CD4-positive, alpha-beta T cell treated with Interleukin-21 for 1 hour (primary cell): ENCODE measurements at places on chromosomes 2 and 18.

- DNase-seq: no peak
Measured at GRCh38 chr2:238879621-238880377, 31.9 kb downstream of the TWIST2 start.

- DNase-seq: no peak
Measured at GRCh38 chr2:199370150-199370780, 87.5 kb downstream of the SATB2 start.

DNA sequence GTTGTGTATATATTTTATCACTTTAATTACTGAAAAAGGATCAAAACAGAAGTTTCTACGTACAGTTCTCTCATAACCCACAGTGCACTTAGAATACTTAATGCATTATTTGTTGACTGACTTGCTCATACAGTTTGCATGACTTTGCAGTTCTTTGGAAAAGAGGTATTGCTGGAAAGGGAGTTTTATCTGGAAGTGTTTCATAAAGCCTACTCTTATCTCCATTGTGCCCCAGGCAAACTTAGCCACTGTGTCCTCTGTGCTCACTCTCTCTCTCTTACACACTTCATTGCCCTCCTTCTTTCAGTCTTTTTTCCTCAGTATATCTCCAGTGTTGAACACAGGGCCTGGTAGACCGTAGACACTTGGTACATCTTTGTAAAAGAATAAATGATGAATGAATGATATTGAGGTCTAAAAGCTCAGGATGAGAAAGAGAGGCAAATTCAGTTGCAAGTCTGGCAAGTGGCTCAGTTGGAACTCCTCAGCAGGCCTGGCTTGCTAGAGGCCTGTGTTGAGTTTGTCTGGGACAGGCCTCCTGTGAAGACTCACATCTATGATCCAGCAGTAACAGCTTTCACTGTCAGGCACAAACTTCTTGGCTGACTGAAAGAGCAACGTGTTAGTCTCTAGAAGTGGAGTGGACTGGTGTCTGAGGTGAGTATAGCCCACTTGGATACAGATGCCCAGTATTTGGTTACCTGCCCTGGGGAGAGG lies 56.1 kb downstream of the SETBP1 start:
- DNase-seq: no peak

- no peak for DNase-seq
Measured at GRCh38 chr2:128472789-128473174, 154.1 kb upstream of the HS6ST1 start.

- DNase-seq: no peak
Measured at GRCh38 chr2:218187296-218188015, 20.7 kb upstream of the CXCR1 start.

- DNase-seq: no peak
Measured at GRCh38 chr2:27214941-27215340, 2.2 kb upstream of the CAD start.

GRCh38 chr2:79758749-79759282 lies 246.0 kb downstream of the CTNNA2 start:
- DNase-seq: no peak

GRCh38 chr2:241140445-241140840 lies 8.8 kb downstream of the PASK start:
- DNase-seq: no peak

DNA sequence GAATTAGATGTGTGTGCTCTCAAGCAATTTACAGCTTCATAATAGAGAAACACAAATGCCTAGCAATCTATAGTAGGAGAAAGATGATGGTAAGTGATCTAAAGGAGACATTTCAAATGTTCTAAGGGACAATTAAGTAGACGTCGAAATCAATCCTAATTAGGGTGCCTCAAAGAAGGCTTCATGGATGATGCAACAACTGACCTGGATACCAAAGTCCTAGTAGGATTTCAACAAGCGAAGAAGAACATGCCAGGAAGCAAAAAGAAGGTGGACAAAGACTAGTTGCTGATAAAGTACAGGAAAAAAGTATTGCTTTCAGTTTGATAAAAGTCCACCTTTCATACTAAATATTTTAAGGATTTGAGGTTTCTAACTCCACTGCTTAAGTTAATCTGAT lies 12.5 kb downstream of the FIGN start:
- no peak for DNase-seq

DNA sequence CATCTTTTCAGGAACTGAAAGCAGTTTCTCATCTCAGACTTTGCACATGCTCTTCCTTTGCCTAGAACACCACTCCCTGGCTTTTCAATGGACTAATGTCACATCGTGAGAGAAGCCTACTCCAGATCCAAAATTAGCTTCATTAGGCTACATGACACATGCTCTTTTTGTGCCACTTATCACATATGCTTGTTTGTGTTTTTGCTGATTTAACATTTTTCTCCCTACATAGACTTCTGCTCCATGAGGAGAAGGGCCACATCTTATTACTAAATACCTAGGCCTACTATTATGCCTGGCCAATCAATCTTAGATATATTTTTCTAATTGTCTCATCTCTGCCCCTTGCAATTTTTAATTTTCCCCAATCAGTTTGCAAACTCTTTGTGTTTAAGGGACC lies 186.4 kb upstream of the LHCGR start:
- no peak for DNase-seq

GRCh38 chr18:24674200-24674599 lies 213.8 kb downstream of the HRH4 start:
- no peak for DNase-seq

- DNase-seq: no peak
Measured at GRCh38 chr2:20145497-20146193, 79.3 kb downstream of the SDC1 start.

DNA sequence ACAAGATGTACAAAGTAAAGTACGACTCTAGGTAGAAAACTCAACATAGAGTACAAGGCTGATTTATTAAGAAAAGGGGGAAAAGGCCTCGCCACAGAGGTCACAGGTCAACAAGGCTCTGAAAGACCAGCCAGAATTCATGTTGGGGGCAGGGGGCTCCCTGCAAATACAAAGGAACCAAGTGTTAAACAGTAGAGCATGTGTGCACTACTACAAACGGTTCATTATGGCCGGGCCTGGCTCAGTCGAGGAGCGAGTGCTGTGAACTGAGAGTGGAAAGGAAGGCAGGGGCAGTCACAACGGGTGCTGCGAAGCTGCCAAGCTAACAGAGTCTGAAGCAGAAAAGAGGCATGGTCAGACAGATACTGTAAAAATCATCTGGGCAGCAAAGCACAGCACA lies 77.1 kb downstream of the MBOAT2 start:
- no peak for DNase-seq

- DNase-seq: no peak
Measured at GRCh38 chr18:22172120-22172582, 2.8 kb downstream of the GATA6 start.

- peak; percentile 57 for DNase-seq
Measured at GRCh38 chr2:222561817-222562645, 93.9 kb downstream of the FARSB start.

DNA sequence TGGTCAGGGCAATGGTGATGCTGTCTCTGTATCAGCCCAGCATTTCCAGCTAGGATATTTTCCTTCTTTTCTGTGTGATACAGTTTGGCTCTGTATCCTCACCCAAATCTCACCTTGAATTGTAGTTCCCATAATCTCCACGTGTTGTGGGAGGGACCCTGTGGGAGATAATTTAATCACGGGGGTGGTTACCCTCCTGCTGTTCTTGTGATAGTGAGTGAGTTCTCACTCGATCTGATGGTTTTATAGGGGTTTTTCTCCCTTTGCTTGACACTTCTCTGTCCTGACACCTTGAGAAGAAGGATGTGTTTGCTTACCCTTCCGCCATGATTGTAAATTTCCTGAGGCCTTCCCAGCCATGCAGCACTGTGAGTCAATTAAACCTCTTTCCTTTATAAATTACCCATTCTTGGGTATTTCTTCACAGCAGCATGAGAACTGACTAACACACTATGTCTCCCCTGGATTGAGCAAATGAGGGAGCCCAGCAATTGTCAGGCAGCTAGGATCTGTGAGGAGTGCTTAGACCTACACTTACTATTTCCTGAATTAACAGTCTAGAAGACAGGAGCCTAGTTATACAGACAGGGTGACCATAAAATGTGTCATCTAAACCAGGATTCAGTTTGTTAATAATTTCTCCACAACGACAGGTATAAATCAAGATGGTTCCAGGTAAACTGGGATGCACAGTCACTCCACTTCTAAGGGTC lies 6.0 kb downstream of the SCN2A start:
- no peak for DNase-seq

DNA sequence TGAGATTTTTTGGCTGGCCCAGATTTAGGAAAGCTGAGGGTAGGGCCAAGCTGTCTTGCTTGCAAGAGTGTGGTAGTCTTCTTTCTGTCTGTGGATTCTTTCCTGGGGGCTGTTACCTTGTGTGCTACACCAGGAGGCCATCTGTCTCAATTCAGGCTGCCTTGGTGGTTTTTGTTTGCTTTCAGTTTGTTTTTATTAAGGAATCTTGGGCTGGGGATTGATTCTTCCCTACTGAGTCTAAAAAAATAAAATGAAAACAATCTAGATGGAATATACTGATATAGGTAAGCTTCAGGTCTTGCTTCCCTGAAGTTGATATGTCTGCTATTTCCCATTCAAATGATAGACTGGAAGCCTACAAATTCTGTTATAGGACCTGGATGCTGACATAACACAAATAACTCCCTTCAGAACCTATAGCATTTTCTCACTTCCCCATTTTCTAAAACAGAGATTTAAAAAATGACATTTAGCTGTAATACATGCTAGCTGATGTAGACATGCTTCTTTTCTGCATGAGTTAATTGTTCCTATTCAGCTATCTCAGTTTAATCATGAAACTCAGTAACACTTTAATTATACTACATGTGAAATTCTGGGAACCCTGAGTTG lies 5.3 kb downstream of the LHCGR start:
- no peak for DNase-seq

- peak; percentile 14 for DNase-seq
Measured at GRCh38 chr2:73938718-73939352, 12.2 kb downstream of the DGUOK start.

DNA sequence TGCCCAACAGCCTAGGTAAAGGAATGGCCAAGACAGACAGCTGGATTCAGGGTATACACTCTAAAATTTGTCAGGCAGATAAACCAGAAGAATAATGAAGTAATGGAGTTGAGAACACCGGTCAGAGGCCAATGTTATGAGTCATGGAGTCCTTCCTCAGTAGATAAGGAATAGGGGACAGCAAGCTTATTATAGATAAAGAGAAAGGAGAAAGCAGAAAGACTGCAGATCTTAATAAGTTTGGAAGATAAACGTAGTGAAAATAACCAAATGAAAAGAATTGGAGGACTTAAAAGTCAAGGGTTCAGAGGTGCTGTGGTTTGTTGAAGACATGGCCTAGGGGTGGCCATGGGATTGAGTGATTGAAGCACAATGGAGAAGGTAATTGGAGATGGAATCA lies 63.5 kb upstream of the NFE2L2 start:
- no peak for DNase-seq

DNA sequence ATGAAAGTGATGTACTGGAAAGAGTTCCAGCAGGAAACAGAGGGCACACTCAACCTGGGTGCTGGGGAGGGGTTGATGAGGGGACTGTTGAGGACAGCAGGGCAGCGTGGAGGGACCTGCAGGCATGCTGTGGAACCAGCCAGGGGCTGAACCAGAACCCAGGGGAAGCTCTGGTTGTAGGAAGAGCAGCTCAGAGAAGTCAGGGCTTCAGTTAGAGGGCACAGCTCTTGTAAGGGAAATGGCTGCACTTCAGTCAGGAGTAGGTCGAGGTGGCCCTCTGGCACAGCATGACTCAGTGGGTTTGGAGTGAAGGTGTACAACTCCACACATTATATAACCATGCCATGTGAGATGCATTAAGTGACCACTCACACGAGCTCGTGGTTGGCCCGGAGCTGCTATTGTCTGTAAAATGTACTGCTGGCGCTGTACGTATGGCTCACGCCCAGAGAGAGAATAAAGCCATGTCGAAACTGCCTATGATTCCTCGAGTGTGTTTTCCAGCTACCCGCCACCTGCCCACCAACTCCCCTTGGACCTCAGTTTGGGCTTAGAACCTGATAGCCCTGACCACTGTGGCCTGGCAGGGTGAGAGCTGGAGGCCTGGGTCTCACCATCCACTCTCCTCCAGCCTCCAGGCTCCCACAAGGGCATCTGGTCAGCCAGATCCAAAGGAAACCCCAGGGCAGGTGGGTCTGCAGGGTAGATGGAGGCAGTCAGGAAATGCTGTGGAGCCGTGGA lies 136.5 kb upstream of the HS6ST1 start:
- DNase-seq: no peak

DNA sequence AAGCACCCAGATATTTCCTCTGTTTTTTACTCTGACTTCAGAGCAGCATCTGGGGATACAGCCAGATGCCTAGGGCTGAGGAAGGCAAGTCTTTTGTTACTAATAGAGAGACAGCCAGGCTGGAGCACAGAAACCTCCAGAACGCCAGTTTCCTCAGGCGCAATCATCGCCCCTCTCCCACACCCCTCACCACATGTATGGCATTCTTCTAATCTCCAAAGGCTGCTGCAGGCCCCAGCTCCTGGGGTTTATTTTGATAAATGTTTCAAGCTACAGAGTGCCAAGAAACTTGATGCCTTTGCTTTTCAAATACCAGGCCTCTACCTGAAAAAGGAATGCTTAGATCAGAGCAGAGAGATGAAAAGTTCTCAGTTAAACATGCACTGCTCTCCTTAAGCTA lies 283.6 kb downstream of the RBM43 start:
- no peak for DNase-seq

DNA sequence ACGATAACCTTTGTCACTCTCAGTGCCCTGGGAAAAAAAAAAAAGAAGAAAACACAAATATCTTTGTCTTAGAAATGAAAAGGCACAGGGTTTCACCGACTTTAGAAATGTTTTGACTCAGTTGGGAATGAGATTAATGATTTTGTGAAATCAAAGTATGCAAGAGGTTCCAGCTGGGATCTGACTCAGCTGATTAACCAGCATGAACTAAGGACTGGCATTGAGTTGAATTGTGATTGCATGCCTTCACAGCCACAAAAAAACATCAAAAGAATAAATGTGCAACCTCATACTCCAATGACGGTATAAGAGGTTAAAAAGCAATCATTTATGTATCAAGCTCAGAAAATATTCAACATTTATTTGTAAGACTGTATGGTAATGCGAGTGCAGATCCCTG lies 566.6 kb upstream of the DSEL start:
- DNase-seq: no peak

GRCh38 chr18:70461323-70462077 lies 172.7 kb downstream of the SOCS6 start:
- no peak for DNase-seq

GRCh38 chr2:9814129-9814868 lies 29.0 kb upstream of the TAF1B start:
- no peak for DNase-seq

GRCh38 chr2:112876971-112877361 lies 34.0 kb upstream of the IL37 start:
- no peak for DNase-seq

GRCh38 chr2:134738141-134738870 lies 19.5 kb upstream of the TMEM163 start:
- DNase-seq: no peak

DNA sequence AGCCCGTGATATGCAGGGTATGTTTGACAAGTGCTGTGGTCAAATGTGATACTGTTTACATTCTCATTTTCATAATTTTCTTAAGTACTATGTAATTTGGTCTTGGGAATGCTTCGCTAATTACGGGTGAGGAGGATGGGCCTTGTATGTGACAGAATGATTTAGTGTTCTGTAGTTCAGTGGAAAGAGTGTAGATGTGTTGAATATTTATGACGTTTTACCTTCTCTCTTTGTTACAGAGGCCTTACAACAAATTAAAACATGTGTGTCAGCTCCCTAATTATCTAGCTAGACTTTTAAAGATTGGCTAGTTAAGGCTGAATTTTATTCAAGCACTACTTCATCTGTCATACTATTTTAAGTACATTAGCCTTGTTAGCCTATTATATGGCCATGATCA lies 10.6 kb upstream of the CHRNA1 start:
- DNase-seq: no peak

- peak; percentile 66 for DNase-seq
Measured at GRCh38 chr2:102449370-102449974, 23.6 kb upstream of the SLC9A4 start.
